ENCODE measurements at places on chromosomes 12 and 14.

DNA sequence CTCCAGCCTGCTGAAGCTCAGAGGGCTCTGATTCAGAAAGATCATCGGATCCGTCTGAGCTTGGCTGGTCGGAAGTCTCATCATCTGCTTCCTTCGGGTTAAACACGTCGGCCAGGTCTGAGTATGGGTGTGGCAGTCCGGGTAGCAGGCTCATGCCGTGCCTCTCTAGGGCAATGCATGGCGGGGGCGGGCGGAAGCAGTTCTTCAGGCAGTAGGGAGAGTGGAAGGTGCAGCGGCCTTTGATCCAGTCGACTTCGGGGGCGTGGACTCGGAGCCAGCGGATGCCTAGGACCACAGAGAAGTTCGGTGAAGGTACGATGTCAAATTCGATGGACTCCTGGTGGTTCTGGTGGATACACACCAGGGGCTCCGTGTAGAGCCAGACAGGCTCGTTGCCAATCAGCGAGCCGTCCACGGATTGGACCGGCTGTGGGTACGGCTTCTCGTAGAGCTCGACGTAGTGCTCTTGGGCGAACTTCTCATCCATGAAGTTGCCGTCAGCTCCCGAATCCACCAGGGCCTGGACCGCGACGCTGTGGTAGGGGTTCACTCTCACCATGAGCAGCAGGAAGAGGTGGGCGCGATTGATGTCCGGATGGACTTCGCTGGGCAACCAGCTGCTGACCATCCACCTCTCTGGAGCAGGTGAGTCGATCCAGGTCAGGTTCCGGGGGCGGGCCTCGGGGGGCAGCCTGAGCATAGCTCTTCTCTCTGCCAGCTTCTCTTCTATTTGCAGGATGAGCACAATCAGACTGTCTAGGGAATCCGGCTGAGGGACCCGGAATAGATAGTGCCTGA lies 20.3 kb downstream of the RTL1 start:
- no peak for DNase-seq

- DNase-seq: no peak
Observed at GRCh38 chr14:61646366-61647116, 48.8 kb upstream of the HIF1A start.

GRCh38 chr14:77284466-77284865 lies 13.5 kb upstream of the NGB start:
- no peak for DNase-seq

GRCh38 chr12:122412851-122413433 lies 9.5 kb downstream of the CLIP1 start:
- DNase-seq: no peak

DNA sequence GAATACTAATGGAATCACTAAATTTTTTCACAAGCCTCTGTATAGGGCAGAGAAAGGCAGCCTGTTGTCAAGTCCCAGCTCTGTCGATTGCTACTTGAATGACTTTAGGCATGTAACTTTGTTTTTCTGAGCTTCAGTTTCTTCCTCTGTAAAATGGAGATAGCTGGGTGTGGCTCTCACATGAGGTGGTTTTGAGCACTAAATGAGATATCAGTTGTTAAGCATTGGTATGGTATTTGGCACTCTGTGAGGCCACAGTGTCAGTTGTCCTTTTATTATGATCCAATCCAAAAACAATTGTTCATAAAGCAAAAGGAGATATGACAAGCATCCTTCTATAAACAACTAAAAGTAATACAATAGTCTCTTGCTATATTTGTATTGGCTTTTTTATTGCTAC lies 120.6 kb downstream of the DUSP6 start:
- no peak for DNase-seq

- DNase-seq: no peak
Observed at GRCh38 chr14:69101331-69101826, 51.5 kb downstream of the DCAF5 start.

Measured in CD4-positive, alpha-beta T cell treated with Interleukin-6 for 4 hours (primary cell).